Germinal center (tissue), 1 donor: ENCODE measurements at places on chromosomes 4 and X.

GRCh38 chr4:185554365-185555126 lies 19.2 kb upstream of the PDLIM3 start:
- DNase-seq, result no peak

DNA sequence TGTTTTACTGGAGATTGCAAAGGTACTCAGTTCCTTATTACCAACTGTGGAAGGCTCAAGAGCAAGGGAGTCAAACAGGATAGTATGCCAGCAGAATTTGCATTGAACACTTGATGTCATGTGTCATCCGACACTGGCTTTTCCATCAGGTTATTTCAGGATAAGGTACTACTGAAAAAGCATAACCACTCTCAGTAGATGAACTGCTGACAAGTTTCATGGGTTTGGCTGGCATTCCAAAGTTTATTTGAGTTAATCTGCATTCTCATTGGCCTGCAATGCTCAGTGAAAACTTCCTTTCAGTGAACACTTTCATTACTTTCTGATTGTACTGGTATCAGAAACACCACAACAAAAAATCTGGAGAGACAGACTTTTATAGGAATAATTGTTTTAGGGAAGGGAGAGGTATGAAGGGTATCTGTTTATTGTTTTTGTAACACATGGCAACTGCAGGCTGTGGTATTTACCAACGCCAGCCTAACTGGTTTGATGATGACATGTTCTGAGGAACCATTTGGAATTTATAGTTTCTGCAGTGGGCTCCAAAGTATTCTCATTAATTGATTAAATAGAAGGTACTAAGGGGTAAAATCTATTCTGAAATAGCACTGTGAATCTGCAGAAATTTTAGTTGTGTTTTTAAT lies 345.7 kb upstream of the NR3C2 start:
- no peak for DNase-seq

DNA sequence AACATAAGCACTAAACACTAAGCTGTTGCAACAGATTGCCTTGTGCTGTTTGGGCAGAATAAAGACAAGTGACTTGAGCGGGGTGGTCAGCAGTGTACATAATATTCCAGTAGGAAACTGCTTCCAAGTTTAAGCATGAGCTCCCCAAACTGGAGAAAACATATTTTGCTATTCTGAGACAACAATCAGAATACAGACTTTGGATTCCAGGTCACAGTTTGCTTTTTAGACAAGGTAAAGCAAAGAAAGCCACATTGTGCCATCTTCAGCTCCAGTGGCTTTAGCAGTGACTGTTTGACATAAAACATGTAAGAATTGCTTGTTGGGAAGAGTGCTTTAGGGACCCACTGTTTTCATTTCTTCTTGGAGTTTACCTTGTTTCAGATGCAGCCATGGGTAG lies 136.0 kb downstream of the FNIP2 start:
- no peak for DNase-seq

DNA sequence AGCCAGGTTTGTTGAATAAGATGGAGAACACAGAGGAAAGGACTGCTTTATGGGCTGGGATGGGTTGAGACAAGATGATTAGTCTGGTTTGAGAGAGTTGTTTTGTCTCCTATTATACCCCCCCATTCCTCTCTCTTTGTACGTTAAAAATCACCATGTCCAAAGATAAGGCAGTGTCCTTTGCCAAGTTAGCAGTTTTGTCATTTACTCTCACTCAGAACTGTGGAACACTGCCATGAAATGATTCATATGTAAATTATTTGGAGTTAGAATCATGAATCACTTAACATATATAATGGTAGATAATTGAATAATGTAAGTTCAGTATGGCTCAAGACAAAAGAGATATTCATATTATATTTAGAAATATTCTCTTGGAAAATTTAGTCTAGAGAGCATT lies 151.3 kb downstream of the DCLK2 start:
- DNase-seq, result no peak

GRCh38 chrX:154037754-154038153 lies 18.1 kb upstream of the IRAK1 start:
- no peak for DNase-seq

DNA sequence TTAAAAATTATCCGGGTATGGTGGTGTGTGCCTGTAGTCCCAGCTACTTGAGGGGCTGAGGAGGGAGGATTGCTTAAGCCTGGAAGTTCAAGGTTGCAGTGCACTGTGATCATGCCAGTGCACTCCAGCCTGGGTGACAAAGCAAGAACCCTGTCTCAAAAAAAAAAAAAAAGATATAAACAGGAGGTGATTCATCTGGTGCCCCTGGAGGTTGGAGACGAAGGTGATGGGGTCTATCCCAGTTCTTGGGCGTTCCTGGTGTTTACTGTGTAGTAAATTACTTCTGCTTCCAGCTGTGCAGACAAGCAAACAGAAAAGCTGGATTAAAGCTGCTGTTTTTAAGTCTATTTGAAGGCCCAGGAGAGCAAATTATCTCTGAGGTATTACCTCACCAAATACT lies 19.9 kb downstream of the GPKOW start:
- no peak for DNase-seq

- no peak for DNase-seq
Observed at GRCh38 chrX:80174925-80175574, 160.5 kb downstream of the TBX22 start.

GRCh38 chr4:48436318-48436717 lies 46.8 kb upstream of the SLC10A4 start:
- DNase-seq, result no peak

DNA sequence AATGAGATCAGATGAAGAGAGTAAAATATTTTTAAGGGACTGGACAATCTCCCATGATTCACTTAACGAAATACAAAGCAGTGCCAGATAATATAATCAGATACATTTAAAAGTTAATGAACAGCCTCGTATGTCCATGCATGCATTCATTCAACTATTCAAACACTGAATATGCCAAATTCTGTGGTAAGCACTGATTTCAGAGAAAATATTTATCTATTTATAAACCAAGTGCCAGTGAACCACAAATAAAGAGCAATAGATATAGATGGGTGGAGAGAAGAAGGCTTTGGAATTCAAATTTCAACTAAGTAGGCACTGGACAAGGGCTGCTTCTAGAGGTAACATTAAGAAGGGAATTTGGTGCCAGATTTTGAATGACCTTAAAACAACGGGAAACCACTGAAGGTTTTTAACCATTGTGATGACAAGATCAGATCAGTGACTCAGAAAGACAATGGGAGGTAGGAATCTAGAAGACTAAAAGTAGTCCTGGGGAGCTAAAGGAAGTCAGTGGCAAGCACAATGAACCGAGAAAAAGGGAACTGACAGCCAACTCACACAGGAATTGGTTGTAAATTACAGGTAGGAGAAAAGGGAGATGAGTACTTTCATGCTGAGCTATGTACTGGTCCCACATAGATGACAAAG lies 14.2 kb downstream of the ELOVL6 start:
- DNase-seq, result no peak

DNA sequence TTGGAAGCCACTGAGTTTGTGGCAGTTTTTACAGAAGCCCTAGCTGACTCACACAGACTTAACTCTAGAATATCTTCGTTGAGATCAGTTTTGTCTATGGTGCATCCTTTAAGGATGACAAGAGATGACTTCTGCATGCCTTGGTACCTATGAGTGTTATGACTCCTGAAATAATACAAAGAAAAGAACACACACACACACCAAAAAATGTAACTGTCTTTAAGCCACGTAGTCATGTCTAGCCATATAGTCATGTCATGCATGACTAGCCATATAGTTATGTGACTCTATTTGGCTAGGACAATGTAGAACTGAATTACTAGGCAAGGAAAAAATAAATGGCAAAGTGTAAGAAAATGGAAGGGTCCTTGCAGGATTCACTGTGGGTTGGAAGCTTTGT lies 447.8 kb downstream of the NLGN4X start:
- no peak for DNase-seq

- DNase-seq, result no peak
Observed at GRCh38 chrX:56278692-56279091, 46.5 kb downstream of the KLF8 start.

GRCh38 chrX:63426519-63426918 lies 75.4 kb upstream of the SPIN4 start:
- DNase-seq, result no peak

DNA sequence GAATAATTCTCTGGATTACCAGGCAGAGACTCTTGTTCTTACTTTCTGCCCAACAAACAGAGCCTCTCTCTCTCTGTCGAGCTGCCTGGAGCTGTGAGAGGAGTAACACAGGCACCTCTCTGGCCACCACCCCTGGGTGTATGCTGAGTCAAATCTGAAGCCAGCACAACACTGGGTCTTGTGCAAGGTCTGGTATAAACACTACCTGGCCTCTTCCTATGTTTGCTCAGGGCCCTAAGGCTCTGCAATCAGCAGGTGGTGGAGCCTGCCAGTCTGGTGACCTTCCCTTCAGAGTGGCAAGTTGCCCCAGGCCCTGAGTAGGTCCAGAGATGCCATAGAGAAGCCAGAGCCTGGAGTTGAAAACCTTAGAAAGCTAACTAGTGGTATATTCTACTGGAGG lies 139.9 kb downstream of the CPXCR1 start:
- no peak for DNase-seq

DNA sequence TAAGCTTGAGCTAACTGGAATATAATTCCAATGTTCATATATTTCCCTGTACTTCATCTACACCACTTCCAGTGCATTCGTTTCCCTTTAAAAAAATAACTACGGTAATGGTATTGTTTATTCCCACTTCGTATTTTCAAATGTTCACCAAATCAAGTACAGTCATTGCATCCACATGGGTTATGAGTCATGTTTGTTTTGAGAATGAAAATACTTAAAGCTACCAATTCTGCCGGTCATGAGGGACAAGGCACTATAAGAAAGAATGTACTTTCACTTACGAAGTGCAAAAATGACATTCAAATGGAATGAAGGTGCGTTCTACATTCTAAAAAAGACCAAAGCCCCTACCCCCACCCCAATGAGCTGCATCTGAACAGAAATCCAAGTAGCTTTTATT lies 174.4 kb upstream of the FGF13 start:
- DNase-seq, result no peak
